ENCODE measurements at places on chromosomes 16 and 17.

DNA sequence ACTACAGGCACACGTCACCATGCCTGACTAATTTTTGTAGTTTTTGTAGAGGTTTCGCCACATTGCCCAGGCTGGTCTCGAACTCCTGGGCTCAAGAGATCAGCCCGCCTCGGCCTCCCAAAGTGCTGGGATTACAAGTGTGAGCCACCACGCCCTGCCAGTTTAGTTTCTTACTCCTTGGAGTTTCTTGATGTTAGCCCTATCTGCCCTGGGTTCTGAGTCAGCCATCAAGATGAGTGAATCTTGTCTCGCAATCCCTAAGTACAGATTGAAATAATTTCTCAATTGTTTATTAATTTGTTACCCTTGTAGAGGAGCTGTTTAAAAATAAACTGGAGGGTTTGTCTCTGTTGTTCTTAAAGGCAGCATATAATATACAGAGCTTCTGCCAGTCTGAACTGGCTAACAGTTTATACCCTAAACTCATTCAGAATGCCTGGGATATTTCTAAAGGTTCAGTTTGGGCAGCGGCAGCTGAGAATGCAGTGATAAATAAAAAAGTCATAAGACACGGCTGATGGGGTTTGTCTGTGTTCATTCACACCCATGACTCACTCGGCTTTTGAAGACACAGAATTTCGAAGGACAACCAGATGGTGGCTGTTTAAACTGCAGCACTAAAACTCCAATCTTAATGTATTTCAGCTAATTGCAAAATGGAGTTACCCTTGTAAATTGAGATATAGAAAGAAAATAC is 39.6 kb downstream of the GPRC5B start:
- DNase-seq: peak; percentile 86

DNA sequence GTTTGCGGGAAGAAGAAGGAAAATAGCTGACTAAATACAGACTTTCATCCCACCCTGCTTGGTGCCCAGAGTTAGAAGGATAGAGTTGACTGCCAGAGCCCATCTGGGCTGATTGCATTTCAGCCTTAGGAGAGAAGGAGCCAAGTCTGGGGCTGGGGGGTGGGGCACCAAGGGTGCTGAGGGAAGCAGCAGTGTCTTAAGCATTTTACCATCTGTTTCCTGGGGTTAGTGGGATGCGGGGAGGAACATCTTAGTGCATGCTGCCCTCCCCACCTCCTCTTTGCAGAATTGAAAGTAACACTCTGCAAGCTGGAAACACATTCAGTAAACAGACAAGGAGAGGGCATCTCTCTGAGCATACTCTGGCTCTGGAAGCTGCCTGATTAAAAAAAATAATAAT is 1.5 kb upstream of the ARL5C start:
- DNase-seq: no peak

DNA sequence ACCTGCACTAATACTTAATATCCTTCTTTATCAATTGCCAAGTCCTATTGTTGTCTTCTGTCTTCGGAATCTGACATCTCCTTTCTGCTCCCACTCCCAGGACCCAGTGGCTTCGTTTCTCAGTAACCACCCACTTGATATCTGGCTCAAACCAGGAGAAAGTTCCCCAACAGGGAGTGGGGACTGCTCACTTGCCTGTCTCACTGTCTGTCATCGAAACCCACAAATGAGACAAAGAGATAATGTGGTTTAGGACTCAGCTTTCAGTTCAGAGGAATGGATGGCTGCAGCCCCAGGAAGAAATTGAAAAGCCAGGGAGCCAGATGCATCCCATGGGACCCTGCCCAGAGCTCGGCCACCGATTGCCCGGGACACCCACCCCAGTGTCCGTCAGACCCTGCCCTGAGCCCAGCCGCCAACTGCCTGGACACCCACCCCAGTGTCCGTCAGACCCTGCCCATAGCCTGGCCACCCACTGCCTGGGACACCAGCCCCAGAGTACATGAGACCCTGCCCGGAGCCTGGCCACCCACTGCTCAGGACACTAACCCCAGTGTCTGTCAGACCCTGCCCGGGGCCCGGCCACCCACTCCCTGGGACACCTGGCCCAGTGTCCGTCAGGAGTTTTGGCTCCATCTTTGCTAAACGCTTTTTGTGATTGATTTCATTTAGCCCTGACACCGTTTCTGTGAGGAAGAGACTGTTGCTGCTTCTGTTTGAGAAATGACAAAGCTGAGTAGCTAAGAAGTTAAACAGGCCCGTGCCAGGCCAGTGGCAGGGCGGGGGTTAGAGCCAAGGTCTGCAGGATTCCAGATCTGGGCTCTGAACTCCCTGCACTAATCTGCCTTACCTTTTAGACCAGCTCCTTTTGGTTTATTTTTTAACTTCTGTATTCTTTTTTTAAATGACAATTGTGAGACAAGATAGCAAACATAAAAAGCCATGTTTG is 251.4 kb downstream of the PHKB start:
- DNase-seq: peak; percentile 21

GRCh38 chr17:34670618-34671017 is 91.2 kb downstream of the TMEM132E start:
- DNase-seq: no peak

- no peak for DNase-seq
Observed at GRCh38 chr16:88442383-88442726, 10.7 kb upstream of the ZFPM1 start.

DNA sequence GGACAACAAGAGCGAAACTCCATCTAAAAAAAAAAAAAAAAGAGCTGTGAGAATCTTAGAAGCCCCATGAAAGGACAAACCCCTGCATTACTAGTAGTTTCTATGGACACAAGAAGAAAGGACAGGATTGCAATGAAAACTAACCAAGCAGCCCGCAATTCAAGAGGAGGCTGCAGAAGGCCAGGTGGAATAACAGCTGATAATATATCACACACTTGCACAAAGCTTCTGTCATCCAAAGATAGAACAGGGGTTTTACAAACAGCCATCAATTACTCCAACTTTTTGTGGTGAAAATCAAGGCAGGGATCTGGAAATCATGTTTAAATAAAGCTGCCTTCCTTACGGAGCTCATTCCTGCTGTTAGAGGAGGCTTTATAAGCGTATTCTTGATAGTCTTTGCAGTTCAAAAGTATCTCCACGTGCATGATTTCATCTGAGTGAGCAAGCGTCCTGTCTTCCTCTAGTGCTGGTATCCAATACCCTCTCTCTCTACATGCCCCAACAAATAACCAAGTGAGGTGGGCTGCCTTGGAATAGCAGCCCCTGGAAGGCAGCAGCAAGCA is 23.1 kb upstream of the TMEM94 start:
- DNase-seq: no peak

DNA sequence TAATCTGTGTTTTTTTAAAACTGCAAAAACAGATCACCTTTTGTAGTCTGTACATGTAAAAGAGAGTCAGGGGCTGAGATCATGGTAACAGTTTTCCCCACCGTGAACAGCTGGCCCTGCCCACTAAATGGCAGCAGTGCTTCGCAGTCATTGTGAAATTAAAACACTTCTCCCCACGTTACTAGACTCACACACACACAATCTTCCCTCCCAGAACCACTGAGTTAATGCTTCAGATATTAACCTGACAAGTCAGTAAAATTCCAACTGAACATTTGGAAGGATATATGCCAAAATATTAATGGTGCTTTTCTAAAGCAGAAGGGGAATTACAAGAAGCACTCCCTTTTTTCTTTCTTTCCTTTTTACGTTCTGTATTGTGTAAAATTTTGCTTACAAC is 1.2 kb upstream of the CD300LG start:
- no peak for DNase-seq

DNA sequence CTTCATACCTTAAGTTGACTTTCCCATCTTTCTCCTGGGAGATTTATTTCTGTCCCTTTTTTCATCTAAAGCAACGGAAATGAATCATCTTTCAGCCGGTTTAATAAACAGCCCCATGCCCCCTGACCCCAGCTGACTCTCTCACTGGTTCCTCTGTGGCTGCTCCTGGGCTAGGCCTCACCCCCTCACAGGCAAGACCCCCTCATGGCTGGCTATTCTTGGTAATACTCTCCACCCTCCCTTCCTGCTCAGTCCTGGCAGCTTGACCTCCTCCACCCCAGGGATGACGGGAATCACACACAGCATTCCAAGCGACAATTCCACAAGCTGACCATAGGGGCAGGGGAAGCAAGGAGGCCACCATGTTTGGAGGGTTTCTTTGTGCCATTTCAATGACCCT is 1.5 kb upstream of the ADAP2 start:
- DNase-seq: peak; percentile 69

GRCh38 chr17:3007651-3008121 is 55.7 kb downstream of the OR1D5 start:
- DNase-seq: no peak

DNA sequence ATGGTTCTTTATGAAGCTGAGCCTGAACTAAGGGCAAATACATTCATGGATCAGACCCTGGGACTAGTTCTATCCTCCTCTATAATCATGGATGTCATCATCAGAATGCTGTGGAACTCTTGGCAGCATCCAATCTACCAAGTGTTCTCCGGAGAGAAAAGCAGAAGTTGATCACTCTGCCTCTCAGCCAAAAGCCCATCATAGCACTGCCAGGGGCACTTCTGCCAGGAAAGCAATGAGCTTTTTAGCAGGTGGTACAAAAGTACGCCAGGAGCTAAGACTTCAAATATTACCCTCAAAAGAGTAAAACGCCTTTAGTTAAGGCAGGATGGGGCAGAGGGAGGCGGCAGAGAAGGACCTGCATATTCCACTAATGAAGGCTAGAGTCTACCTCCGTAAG is 279.0 kb downstream of the SLC39A11 start:
- no peak for DNase-seq

DNA sequence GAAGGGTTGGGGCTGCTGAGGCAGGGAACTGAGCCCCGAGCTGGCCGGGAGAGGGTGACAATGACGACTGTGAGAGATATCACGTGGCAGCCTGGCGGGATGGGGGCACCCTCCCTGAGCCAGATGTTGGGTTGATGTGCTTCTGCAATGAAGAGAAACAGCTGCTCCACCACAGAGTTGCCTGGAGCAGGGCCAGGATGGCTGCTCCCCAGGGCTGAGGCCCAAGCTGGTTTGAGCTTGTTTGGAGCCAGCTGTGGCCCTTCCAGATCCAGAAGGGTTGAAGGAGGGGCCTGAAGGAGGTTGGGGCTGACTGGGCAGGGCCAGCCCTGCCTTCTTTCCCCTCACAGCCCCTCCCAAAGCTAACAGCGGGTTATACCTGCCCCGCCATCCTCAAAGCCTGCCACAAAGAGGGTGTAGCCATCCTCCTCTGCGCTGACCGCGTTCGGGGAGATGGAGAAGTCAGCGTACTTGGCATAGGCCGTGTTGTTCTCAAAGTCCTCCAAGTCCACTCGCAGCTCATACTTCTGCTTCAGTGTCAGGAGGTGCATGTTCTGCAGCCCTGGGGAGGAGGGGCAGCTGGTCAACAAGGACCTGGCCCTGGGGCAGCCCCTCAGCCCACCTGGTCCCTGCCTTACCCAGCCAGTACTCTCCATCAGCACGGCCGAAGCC is 2.1 kb downstream of the MFAP4 start:
- no peak for DNase-seq

DNA sequence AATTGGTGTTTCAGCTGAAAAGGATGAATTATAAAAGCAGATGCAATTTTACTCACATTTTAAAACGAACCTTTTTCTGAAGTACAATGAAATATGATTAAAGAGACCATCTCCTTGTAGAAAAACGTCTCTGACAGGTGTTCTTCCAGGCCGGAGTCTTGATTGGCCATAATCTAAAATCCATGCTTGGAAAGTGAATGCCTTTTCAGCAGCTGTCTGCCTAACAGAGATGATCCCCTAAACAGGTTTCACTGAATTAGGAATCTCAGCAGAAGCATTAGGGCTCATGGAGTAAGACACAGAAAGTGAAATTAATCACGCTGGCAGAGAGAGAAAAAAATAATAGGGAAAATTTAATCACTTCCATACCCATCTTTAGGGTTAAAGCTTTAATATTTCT is 39.3 kb upstream of the IRX5 start:
- no peak for DNase-seq

- no peak for DNase-seq
Observed at GRCh38 chr17:12995896-12996295, 21.9 kb downstream of the ELAC2 start.

- DNase-seq: no peak
Observed at GRCh38 chr17:76138234-76138895, 2.7 kb downstream of the FOXJ1 start.

- peak; percentile 13 for DNase-seq
Observed at GRCh38 chr16:53089434-53090285, 34.9 kb downstream of the CHD9 start.

DNA sequence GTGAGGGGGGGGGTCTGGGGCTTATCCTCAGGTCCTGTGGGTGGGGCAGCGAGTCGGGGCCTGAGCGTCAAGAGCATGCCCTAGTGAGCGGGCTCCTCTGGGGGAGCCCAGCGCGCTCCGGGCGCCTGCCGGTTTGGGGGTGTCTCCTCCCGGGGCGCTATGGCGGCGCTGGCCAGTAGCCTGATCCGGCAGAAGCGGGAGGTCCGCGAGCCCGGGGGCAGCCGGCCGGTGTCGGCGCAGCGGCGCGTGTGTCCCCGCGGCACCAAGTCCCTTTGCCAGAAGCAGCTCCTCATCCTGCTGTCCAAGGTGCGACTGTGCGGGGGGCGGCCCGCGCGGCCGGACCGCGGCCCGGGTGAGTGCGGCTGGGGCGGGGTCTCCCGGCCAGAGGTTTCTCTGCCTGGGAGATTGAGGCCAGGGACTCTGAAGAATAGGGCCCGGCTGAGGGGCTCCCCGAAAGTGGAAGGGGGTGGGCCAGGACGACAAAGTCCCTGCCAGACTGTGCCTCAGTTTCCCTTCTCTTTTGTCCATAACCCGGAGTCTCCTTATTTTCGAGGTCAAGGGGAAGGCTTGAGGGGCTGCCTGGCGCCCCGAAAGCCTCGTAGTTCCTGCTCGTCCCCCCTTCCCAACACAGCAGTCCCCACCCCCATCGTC is at the start of gene FGF11:
TSS of gene FGF11 (plus strand) at position 51 of the 651 bp plus-strand sequence. CDS start at position 160, 109 bp downstream.
- no peak for DNase-seq

- DNase-seq: peak; percentile 34
Observed at GRCh38 chr16:22075776-22076175, 16.6 kb upstream of the VWA3A start.

GRCh38 chr17:28623696-28624095 is 9.7 kb upstream of the RSKR start:
- no peak for DNase-seq

DNA sequence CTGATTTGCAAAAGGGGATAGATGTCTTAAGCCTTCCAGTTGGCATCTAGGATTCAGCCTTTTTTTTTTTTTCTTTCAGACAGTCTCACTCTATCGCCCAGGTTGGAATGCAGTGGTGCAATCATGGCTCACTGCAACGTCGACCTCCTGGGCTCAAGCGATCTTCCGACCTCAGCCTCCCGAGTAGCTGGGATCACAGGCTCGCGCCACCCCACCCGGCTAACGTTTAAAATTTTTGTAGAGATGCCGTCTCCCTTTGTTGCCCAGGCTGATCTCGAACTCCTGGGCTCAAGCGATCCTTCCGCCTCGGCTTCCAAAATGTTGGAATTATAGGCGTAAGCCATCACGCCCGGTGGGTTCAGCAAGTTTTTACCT is 571 bp upstream of the CCP110 start:
- no peak for DNase-seq

GRCh38 chr16:28873543-28874201 is 4.6 kb upstream of the ATP2A1 start:
- DNase-seq: peak; percentile 33

DNA sequence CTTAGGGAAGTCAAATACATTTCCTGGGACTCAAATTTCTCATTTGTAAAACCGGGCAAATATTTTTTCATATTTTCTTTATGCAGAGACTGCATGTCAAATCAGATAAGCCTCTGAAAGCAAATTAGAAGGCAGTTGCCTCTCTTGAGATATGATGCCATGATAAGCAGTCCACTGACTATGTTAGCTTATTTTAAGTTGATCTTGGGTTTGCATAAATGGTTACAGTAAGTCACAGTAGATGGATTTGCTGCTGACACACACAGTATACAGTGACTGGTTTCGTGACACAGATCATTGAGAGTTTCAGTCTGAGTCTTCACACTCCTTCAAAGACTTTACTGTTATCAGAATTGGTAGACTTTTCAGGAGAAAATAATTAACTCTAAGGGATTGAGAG is 927.6 kb upstream of the CDH8 start:
- no peak for DNase-seq
